Activated T-cell treated with anti-CD3 and anti-CD28 coated beads, Interleukin-2, amount 50 U/mL, for 4 hours (primary cell): ENCODE measurements at places on chromosomes 5 and 9.

GRCh38 chr5:140106101-140106500 lies 7.8 kb upstream of the PURA start:
- DNase-seq, result no peak

DNA sequence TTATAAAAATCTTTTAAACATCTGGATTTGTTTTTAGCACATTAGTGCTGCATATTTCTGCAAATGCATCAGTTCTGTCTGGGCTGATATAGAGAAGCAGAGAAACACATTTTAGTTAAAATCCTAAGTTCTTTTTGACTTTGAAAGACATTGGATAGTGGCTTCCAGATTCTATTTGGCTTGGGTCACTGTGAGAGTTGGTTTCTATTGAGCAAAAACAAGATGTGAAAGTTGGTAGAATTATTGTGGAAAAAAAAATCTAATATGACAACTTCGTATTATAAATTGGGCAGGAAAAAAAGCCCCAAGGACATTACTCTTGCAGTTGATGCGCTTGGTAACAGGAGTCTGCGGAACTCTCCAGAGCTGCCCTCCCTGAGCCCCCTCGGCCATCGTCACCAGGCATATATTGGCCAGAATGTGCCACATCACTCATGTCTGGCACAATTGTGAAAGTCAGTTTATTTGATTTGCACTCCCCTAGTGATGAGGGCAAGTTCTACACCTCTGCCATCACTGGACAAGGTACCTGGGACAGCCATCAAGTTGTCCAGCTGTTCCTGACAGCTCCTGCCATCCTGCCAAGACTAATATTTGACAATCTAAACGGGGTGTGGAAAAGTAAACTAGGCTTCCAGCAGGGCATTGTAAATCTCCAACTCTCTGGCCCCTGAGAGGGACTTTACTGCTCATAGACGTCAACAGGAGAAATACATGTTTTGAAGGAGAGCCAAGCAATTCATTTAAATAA lies 334.5 kb downstream of the TENT4A start:
- no peak for DNase-seq

DNA sequence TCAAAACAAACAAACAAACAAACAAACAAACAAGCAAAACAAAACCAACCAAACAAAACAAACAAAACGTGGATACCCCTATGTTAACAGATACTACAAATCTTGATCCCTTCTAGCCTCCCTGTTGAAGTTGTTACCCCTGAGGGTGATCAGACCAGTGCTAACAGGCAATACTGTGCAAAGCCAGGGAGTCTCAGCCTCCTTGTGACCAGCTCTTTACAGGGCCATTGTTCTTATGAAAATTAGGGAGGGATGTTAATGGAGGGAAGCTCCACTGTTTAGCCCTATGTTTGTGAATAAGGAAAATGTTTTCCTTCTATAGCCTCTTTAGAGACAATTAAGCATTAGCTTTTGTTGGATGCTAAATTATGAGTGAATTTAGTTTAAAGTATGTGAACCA lies 1072.1 kb upstream of the WWC1 start:
- no peak for DNase-seq

GRCh38 chr5:141797425-141797824 lies 80.8 kb downstream of the PCDH1 start:
- DNase-seq, result no peak

DNA sequence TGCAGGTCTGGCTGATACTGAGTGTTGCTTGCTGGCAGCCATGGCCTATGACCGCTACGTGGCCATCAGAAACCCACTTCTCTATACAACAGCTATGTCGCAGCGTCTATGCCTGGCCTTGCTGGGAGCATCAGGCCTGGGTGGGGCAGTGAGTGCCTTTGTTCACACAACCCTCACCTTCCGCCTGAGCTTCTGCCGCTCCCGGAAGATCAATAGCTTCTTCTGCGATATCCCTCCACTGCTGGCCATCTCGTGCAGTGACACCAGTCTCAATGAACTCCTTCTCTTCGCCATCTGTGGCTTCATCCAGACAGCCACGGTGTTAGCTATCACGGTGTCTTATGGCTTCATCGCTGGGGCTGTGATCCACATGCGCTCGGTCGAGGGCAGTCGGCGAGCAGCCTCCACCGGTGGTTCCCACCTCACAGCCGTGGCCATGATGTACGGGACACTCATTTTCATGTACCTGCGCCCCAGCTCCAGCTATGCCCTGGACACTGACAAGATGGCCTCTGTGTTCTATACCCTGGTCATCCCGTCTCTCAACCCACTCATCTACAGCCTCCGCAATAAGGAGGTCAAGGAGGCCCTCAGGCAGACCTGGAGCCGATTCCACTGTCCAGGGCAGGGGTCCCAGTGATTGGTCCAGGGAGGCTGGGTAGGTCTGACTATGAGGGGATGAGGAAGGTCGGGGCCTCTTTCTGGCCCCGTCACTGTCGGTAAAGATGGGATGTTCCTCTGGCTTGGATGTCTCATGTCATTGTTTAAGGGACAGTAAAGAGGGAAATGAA lies 718 bp downstream of the OR5C1 start:
- DNase-seq, result no peak

DNA sequence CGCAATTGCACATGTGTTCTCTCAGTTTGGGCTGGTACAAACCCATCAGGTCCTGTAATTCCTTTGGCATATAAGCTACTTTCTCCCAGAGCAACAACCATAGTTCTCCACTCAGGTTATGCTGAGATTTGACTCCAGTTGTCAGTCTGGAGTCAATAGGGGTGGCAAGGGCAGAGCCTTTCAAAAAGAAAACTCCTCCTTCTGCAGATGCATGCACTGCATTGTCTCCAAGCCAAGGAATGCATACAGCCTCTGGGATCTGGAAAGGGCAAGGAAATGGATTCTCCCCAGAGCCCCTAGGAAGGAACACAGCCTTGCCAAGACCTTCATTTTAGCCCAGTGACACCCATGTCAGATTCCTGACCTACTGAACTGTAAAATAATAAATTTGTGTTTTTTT lies 31.0 kb upstream of the GZMA start:
- DNase-seq, result no peak

DNA sequence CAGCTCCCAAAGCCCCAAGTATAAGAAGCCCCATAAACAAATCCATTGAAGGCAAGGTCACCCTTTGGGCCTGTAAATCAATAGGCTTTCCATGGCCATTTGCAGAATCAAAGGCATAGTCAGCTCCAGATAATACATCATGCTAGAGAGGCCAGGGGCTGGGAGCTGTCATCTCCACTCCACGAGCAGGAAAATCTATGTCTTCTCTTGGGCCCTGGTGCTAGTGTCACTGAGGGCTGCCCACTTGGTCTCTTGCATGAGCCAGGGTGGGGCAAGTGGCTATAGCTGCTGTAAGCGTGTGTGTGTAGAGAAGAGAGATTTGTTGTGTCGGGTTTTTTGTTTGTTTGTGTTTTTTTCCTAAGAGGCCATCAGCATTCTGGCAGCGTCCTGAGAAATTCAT lies 90.0 kb upstream of the ZNF618 start:
- no peak for DNase-seq

DNA sequence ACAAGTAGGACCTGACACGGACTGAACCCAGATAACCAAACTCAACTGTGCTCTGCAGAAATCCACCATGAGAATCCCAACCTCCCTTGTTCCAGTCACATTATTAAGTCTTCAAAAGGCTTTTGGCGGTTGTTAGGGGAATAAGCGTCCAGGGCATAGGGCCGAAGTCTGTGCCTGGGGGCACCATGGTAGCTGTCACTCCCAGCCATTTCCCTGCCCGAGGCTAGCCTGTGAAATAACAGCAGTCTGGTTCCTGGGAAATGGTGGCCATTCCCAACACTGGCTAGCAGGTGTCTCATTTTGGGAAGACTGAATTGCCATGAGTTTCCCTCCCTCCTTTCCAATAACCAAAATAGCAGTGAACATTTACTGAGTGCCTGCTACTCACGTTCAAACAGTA lies 122.2 kb downstream of the CRB2 start:
- DNase-seq, result no peak

DNA sequence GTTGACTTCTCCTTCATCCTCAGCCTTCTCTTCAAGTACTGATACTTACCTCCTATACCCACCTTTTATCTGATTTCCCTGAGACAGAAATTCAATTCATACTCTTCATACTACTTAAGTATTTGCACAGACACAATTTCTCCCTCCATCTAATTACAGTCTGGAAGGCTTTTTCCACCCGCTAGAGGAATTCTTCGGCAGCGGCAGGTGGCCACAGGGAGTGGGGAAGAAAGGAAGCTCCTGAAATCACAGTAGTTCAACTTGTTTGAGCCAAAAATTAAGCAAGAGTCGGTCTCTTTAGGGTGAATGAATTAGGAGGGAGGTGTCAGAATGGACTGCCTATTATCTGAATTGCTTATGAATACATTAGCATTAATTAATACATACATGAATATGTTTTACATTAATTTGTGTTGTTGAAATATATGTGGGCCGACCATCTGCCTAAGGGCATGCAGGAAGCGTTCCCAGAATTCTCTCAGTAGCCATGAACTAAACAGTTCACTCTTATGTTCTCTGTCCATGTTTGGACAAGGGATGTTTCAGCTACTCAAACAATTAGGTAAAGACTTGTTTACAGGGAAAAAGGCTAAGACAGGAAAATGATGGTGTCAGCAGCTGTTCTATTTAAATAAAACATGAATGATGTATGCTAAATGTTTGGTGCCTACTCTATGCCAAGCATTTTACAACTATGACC lies 101.4 kb upstream of the SMARCA2 start:
- no peak for DNase-seq

GRCh38 chr9:77021291-77021894 lies 1.9 kb downstream of the FOXB2 start:
- no peak for DNase-seq

- no peak for DNase-seq
These were observed 2.5 kb downstream of the DBN1 start for GRCh38 chr5:177470759-177471536.

DNA sequence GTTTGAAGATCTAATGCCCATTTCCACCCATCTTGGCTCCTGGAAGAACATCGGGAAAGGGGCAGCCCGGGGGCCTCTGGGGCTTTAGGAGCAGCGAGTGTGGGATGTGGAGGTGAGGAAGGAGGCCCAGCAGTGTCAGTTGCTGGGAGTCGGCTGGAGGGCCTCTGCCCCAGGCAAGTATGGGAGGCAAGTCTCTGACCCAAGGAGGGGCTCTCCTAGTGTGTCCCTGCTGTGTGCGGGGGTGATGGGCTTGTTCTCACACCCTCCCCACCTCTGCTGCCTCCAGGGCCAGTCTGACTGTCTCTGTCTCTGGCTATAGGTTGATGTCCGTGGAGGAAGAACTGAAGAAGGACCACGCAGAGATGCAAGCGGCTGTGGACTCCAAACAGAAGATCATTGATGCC lies 129.7 kb downstream of the DAB2IP start:
- DNase-seq, result no peak

GRCh38 chr9:22114956-22115355 lies 105.9 kb upstream of the CDKN2B start:
- no peak for DNase-seq

DNA sequence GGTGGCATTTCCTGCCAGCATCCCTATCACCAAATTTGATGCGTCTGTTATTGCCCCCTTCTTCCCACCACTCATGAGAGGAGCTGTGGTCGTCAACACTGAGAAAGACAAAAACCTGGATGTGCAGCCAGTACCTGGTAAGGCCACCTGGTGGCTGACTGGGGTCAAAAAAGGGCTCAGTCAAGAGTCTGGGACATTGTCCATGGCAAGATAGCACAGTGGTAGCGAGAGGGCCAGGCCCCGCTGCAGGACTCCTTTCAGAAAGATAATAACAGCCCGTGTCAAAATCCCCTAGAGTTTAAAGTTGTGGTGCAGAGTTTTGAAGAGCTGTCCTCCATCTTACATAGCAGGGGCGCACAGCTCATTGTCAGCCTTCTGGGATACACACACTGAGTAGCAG lies 40.8 kb downstream of the CSF1R start:
- DNase-seq, result no peak

- no peak for DNase-seq
These were observed 45.2 kb downstream of the HSD17B3 start for GRCh38 chr9:96256800-96257199.

- no peak for DNase-seq
These were observed 50.4 kb upstream of the FAM170A start for GRCh38 chr5:119578937-119579336.

GRCh38 chr9:90870621-90871326 lies 69.2 kb downstream of the SYK start:
- DNase-seq, result peak; percentile 25

GRCh38 chr9:133238851-133239532 lies 29.9 kb upstream of the OBP2B start:
- peak; percentile 53 for DNase-seq

DNA sequence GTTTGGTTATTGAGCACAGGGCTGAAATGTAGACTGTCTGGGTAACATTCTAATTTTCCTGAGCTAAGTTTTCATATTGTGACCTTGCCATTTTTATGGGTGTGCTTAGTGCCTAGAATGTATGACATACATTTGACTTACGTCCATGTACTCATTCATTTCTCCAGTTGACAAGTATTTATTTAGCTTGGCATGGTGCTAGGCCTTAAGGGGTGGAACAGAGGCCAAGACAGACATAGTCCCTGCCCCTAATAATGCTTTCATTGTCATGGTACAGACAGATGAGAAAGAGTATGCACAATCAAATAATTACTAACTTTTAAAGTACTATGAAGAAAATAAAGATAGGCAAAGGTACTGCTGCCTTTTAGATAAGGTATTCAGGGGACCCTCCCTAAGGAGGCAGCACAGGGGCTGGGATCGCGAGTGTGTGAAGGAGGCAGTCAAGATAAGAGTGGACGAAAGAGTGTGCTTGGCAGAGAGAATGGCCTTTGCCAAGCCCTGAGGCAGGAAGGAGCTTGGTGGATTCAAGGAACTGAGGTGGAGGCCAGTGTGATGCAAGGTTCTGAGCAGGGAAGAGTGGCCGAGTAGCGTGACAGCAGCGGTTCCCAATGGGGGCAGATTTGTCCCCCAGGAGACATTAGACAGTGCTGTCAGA lies 128.0 kb downstream of the PIP5K1B start:
- no peak for DNase-seq

DNA sequence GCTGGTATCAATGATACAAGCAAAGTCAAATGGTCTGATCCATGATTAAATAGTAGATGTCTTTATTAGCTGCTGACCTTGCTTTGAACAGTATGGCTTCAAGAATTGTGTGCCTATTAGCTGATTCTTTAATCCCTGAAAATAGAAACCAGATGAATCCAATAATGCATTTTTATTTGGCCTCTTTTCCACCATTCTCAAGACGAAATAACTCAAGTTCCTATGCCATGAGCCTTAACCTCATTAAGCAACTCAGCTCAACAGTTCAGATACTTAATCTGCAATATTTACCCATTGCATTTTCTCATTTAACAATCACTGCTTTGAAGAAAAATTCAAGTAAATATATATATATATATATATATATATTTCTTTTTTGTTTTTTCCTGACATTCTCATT lies 588.6 kb upstream of the MEF2C start:
- no peak for DNase-seq

GRCh38 chr5:179795049-179795862 lies 1.5 kb downstream of the LTC4S start:
- DNase-seq, result no peak

GRCh38 chr9:88828018-88828417 lies 163.2 kb upstream of the S1PR3 start:
- DNase-seq, result no peak

DNA sequence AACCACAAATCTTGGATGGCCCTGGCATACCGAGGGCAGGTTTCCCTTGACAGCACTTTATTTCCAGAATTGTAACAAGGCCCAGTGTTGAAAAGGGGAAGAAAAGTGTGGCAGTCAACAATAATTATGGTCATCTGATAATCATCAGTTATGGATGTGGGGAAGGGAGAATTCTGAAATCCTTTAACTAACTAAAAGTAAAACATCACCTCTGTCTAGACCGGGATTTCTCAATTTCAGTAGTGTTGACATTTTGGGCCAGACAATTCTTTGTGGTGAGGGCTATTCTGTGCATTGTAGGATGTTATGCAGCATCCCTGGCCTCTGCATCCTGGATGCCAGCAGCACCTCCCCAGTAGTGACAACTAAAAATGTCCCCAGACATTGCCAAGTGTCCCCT lies 140.4 kb downstream of the PSAT1 start:
- DNase-seq, result no peak
